ENCODE measurements at places on chromosomes 12 and 14.

- DNase-seq = no peak
These were observed 1.3 kb downstream of the GLI1 start for GRCh38 chr12:57460841-57461275.

GRCh38 chr14:50008562-50008961, 107.8 kb downstream of the VCPKMT start:
- no peak for DNase-seq

- DNase-seq = no peak
These were observed 9.7 kb downstream of the DIO3 start for GRCh38 chr14:101571004-101571403.

DNA sequence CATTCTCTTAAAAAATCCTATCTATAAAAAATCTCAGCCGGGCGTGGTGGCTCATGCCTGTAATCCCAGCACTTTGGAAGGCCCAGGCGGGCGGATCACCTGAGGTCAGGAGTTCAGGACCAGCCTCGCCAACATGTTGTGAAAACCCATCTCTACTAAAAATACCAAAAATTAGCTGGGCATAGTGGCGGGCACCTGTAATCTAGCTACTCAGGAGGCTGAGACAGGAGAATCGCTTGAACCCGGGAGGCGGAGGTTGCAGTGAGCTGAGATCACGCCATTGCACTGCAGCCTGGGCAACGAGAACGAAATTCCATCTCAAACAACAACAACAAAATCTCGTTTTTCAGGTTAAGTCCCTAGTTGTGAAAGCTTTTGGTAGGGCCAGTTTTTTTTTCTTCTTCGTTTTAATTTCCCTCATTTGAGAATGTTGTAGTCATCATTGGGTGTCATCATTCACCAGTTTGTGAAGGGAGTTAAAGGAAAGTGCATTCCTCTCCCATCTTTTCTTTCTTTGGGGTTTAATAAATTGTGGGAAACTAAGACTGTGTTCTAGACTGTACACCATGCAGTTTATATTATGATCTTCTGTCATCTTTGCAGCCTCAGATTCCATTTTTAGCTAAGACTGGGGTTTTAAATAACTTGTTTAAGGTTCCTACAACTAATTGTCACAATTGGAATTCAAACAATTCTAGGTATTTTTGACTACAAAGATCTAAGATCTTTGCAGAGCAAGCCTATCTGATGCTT, 23.9 kb downstream of the MDM2 start:
- DNase-seq = no peak

DNA sequence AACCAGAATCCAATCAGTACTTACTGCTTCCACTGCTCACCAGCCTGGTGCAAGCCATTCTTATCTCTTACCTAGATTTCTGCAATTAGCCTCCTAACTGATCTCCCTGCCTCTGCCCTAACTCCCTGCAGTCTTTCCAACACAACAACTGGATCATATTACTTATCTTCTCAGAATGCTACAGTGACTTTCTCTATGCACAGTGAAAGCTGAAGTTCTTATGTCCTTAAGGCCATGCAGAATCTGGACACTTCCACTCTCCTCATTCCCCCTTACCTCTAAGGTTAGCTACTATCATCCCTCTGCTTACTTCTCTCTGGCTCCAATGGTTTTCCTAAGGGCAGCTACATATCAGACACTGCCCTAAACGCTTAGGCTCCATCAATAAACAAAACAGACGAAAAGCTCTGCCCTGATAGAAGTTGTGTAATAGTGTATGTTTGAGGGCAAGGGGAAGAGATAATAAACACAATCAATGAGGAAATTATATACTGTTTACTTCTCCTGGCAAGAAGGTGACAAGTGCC, 4.0 kb downstream of the KTN1 start:
- no peak for DNase-seq

DNA sequence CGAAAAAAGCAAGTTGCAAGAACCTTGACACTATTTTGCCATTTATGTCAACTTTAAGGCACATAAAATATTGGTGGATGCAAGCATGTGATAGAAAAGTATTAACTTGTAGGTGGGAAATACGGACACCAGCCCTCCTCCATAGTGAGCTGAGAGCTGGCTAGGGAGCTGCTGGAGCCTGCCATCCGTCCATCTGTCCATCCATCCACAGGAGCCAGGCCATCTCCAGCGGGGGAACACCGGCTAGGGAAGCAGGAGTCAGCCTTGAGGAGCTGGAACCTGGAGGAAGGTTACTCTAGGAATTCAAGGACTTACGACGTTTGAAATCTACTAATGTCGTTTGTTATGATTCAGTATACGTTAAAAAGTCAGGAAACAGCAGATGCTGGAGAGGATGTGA, 120.7 kb upstream of the C14orf180 start:
- no peak for DNase-seq

DNA sequence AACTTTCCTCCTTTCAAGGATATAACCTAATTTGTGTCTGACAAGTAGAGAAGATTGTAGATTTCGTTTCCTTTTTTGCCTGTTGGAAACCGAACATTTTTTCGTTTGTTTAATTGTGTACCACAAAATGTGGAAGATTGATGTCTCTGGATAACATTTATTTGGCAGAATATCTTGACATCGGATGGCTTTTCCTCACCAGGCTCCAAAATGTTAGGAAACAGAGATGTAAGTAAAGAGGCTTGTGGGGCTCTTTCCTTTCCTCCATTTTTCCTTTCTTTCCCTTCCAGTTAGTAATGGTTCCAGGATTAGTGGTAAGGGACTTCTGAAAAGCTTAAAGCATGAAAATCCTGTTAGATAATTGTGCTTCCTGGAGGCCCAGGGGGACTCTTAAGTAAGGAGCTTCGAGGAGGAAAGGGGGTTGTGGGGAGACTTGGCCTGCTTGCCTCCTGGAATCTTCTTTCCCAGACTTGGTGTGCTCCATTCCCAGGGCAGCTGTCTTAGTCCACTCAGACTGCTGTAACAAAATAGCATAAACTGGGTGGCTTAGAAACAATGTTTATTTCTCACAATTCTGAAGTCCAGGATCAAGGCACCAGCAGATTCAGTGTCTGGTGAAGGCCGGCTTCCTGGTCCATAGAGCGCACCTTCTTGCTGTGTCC, 243.1 kb upstream of the PWP1 start:
- DNase-seq = no peak
